ENCODE measurements at places on chromosomes 16 and 17. TPM values are rescaled to one million over a fixed set of nuclear protein-coding genes. Genes with fewer than 3 reads are reported as not detected.

The HOXB8 gene
- polyA plus RNA-seq = 49.0 TPM

The LITAF gene
- polyA plus RNA-seq = 130 TPM

The KAT2A gene
- 55.8 TPM for polyA plus RNA-seq

The ELMO3 gene
- polyA plus RNA-seq = 4.8 TPM

The NRN1L gene
- not detected for polyA plus RNA-seq

The ANKRD40CL gene
- polyA plus RNA-seq = 0.17 TPM

The SERPINF2 gene
- 95.3 TPM for polyA plus RNA-seq

The ASGR1 gene
- polyA plus RNA-seq = 8.1 TPM

The CRHR1 gene
- 1.6 TPM for polyA plus RNA-seq

The TAT gene
- polyA plus RNA-seq = 0.09 TPM

The ASB16 gene
- polyA plus RNA-seq = 1.8 TPM

The TNFRSF17 gene
- polyA plus RNA-seq = not detected

The BIRC5 gene
- polyA plus RNA-seq = 32.4 TPM
